ENCODE measurements at places on chromosomes 1 and 21.

DNA sequence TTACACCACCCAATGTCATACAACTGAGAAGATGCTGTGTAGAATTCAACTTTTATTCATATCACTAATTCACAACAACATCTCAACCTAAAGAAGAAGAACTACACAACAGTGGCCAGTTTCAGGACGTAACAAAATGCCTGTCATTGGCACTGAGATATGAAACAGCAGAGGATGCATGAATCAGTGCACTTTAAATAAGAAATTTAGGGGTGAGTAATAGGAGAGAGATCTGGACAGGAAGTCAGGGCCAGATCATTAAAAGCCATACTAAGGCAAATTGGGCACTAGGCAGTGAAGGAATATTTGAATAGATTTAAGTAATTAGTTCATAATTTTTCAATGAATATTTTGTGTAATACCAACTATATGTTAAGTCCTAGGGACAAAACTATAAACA, 510.5 kb downstream of the PLPP3 start:
- DNase-seq: no peak

DNA sequence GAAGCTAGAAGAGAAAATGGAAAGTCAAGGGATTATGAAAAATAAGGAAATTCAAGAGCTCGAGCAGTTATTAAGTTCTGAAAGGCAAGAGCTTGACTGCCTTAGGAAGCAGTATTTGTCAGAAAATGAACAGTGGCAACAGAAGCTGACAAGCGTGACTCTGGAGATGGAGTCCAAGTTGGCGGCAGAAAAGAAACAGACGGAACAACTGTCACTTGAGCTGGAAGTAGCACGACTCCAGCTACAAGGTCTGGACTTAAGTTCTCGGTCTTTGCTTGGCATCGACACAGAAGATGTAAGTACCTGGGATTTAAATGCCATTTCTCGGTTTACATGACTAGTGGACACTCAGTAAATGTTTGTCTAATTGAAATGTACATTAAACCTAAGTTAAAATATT, 40.0 kb downstream of the CENPF start:
- no peak for DNase-seq

DNA sequence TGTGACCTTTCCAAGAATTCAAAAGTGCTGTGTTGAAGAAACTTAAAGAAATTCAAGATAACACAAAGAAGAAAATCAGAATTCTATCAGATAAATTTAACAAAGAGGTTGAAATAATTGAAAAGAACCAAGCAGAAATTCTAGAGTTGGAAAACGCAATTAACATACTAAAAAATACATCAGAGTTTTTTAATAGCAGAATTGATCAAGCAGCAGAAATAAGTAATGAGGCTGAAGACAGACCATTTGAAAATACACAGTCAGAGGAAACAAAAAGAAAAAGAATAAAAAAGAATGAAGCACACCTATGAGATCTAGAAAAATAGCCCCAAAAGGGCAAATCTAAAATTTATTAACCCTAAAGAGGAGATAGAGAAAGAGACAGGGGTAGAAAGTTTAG, 218.1 kb upstream of the KAZN start:
- no peak for DNase-seq

- no peak for DNase-seq
Measured at GRCh38 chr1:230271300-230272035, 154.7 kb downstream of the PGBD5 start.

DNA sequence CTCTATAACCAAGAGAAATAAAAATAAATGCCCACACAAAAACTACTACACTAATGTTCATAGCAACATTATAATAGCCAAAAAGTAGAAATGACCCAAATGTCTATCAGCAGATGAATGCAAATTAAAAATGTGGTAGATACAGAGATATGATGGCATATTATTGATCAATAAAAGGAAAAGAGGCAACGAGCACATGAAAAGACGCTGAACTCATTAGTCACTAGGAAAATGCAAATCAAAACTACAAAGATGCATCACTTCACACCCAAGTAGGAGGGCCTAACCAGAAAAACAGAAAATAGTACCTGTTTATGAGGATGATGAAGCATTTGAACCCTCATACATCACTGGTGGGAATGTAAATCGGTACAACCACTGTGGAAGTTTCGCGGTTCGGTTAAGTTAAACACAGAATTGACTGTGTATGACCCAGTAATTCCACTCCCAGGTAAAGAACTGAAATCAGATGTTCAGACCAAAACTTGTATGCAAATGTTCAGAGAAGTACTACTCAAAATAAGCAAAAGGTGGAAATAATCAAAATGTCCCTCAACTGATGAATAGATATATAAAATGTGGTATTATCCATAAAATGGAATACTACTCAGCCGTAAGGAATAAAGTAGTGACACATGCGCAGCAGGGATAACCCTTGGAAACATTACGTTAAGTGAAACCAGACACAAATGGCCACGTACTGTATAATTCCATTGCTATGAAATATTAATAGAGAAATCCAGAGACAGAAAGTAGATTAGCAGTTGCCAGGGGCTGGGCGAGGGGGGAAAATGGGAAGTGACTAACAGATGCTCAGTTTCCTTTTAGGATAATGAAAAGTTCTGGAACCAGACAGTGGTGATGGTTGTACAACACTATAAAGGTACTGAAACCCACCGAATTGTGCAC, 3.1 kb downstream of the USP48 start:
- no peak for DNase-seq

All from cerebellar nuclear complex (tissue), 1 donor.